ENCODE measurements at places on chromosomes 1 and 21.

GRCh38 chr1:81559662-81560350, 240.9 kb upstream of the ADGRL2 start:
- no peak for DNase-seq

- DNase-seq, result no peak
Measured at GRCh38 chr1:201970334-201971159, 11.9 kb upstream of the RNPEP start.

GRCh38 chr1:93805027-93805610, 73.9 kb downstream of the DNTTIP2 start:
- no peak for DNase-seq

- DNase-seq, result no peak
Measured at GRCh38 chr1:43304771-43305300, 4.1 kb downstream of the TIE1 start.

- DNase-seq, result no peak
Measured at GRCh38 chr1:109356915-109357314, 40.8 kb downstream of the SORT1 start.

DNA sequence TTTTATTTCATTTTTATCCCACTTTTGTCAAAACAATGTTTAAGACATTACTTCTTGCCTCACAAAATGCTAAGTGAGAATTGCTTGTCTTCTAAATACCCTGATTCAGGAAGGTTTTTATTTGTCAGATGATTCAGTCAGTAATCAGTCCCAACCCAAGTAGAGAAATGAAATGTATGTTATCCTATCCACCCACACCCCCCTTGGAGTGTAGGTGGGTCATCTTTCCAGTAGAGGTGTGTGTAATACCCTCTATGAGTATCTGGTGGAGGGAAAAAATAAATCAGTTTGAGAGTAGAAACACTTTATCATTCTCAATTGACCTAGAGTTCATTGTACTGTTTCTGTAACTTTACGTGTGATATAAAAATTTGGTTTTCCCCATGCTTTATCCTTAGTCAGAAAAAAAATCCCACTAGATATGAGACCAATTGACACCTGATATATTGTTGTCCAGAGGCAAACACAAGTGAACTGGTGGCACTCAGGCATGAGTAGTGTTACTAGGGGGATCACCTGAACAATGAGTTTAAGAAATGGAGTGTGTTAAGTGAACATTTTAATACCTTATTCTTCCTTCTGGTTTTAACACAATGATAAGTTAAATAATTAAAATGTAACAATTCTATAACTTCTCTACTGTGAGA, 153.8 kb upstream of the C1orf105 start:
- peak; percentile 68 for DNase-seq

DNA sequence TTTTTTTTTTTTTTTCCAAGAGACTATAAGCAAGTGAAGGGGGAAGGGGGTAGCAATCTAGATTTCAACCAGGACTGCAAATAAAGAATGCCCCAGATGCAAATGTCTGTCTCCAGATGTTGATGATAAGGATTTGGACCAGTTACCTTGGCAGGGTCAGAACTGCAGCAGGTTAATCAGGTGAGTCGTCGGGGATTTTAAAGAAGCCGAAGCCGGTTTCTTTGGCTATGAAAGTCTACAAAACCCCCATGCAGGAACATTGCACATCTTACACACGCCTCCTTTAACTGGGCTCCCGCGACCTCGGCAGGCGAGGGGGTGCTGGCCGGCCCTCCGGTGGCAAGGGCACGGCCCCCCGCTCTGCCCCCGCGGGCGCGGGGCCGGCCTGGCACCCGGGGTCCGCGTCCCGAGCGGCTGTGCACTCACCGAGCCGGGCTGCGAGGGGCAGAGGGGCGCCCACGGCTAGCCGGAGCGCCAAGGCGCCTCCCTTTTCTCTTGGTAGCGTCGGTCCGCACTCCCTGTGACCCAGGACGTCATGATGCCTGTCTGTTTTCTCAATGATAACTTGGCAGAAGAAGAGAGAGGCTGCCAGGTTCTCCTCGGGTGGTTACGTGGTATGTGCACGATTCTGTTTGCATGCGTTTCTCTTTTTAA, 366.3 kb upstream of the ESRRG start:
- no peak for DNase-seq

- DNase-seq, result no peak
Measured at GRCh38 chr1:28578696-28579218, 13.3 kb upstream of the RAB42 start.

DNA sequence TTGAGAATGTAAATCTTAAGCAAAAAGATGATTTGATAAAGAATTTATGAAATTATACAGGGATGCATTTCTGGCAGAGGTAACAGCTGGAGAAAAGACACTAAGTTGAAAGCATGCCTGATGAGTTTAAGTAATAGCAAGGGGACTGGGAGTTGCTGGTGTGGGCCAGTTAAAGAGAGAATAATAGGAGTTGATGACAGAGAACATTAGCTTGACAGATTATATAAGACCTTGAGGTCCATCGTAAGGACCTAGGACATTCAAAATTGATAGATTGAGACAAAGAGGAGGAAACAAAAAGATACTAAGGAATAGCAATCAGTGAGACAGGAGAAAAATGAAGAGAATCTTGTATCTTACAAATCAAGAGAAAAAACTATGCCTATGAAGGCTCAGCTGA, 84.7 kb upstream of the TMPRSS15 start:
- no peak for DNase-seq

DNA sequence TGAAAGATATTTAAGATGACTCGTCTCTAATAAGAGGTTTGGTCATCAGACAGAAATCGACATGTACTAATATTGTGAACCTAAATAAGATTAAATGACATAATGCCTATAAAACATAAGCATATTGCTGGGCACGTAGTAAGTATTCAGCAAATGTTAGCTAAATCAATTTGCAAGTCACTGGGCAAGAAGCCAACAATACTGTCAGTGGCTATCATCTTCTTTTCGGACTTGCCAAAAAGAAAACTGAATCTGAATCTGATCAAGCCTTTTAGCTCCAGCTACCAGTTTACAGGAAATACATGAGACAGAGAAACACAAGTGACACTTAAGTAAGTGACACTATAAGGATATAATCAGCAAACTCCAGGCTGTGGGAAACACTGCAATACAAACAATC, 46.0 kb downstream of the RPL5 start:
- DNase-seq, result no peak

DNA sequence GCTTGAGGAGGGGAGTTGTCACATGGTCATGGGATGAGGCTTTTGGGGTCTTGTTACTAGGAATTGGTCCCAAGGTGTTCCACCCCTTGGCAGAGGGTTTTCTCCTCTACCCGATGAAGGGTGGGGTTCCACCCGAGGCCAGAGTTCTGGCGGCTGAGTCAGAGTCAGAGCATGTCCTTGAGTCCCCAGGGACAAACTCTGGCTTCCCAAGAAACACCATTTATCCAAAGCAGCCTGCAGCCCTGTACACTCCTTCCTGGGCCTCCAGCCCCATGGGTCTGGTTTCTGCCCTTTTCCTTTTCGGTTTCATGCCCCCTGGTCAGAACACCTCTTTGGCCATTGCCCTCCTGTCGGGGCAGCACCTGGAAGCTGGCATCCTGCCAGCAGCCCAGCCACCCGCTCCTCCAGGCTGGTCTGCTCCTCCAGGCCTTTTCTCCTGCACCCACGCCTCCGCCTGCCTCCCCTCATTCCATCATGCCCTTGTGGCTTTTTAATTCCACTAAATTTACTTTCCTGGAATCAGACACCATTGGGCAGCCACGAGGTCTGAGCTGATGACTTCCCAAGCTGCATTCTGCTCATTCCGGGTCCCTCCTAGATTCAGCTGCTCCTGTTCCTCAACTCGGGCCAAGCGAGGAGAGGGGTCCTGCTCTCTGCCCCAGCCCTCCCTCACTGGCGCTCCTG, 301.7 kb upstream of the VAMP3 start:
- DNase-seq, result no peak

GRCh38 chr1:208135354-208135753, 108.8 kb downstream of the PLXNA2 start:
- no peak for DNase-seq

GRCh38 chr1:244815600-244816099, 19.8 kb upstream of the COX20 start:
- no peak for DNase-seq

DNA sequence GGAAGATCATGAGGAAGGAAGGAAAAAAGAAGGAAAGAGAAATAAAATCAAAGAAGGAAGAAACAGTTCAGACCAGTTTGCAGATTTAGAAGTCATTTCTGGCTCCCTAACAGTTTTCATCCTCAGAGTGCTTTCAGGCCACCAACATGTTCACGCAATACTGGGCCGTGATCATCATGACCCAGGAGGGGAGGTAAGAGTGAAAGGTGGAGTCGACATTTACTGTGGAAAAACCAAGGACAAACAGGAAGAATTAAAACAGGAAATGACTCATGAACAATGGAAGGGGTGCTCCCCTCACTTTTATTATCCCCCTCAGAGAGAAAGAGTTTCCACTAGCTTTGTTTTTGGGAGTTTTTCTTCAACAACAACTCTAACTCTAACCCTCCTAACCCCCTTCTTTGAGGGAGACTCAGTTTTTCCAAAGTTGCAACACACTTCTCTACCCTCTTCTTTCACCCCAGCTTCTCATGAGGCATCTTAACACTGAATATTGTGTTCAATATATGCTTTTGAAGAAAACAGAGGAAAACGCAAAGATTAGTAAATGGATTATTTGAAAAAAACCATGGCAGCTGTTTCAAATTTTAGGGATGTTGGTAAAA, 60.4 kb downstream of the VANGL2 start:
- peak; percentile 47 for DNase-seq

DNA sequence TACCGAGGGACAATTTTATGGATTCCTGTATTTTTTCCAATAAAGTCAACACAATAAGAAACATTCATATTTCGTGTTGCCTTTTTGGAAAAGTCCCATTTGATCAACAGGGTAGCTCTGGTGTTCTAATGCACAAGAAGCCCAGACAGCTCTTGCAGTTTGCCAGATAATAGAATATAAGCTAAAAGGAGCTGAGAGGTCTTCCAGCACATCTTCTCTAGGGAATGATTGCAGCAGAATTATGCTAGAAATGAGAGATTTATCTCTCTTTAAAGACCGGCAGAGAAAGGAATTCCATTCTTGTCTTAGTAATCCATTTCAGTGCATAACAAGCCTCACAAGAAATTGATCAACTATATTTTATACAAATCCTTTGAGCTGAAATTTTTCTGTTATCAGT, 25.0 kb upstream of the DDX59 start:
- no peak for DNase-seq

- DNase-seq, result no peak
Measured at GRCh38 chr1:38800720-38801671, 58.6 kb downstream of the RRAGC start.

DNA sequence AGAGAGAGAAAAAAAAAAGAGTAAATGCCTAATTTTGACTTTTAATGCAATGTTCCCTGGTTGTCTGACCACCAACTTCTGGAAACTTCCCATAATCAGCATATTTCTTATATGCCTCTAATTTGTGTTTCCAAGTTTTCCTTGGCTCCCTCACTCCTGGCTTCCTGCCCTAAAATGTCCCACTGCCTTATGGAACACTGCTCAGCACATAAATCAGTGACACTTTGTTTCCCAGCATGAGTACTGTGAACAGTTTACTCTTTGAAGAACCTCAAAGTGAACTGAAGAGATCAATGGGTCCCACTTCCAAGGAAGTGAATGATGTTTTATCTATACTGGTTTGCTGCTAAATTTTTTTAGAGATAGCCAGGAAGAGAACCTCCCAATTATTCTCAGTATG, 271.3 kb upstream of the PRMT6 start:
- DNase-seq, result no peak

DNA sequence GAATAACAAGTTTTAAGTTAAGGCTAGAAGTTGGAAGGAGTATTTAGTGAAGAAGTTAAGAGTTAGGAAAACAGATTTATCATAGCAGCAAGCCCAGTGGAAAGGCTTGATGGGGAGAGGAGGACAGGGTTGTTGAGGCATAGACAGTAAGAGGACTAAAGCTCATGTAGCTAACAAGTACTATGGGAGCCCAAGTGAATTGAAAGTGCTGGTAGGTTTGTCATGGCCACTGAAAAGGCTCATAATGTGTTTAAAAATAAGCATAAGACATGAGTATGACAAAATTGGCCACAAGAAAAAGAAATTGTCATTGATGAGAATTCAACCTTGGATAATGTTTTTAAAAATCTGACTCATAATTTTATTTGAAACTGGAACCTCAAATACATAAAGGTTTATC, 49.2 kb upstream of the CRB1 start:
- no peak for DNase-seq

DNA sequence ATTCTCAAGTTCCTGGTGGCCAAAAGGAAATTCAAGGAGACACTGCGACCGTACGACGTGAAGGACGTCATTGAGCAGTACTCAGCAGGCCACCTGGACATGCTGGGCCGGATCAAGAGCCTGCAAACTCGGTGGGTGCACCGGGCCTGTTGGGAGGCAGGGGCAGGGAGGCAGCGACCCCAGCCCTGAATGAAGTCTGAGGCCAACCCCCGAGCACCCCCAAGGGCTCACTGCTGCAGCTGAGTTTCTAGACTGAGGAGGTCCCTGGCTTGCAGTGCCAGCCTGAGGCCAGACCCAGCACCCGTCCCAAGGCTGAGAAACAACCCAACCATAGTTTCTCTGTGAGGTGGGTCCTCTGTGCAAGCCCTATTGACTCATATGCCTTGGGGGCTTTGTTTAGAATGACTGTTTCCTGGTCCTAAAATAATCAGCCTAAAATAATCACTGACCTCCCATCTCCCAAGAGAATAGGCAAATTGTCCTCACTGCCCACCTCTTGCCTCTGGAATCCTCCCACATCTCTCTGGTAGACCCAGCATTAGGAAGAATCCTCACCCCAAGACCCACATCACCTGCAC, 27.1 kb downstream of the CITED4 start:
- no peak for DNase-seq

GRCh38 chr1:159561497-159561896, 25.7 kb upstream of the OR10J5 start:
- DNase-seq, result no peak

- no peak for DNase-seq
Measured at GRCh38 chr1:238306411-238306810, 415.7 kb upstream of the ZP4 start.

GRCh38 chr1:66413838-66414175, 120.1 kb upstream of the SGIP1 start:
- no peak for DNase-seq

DNA sequence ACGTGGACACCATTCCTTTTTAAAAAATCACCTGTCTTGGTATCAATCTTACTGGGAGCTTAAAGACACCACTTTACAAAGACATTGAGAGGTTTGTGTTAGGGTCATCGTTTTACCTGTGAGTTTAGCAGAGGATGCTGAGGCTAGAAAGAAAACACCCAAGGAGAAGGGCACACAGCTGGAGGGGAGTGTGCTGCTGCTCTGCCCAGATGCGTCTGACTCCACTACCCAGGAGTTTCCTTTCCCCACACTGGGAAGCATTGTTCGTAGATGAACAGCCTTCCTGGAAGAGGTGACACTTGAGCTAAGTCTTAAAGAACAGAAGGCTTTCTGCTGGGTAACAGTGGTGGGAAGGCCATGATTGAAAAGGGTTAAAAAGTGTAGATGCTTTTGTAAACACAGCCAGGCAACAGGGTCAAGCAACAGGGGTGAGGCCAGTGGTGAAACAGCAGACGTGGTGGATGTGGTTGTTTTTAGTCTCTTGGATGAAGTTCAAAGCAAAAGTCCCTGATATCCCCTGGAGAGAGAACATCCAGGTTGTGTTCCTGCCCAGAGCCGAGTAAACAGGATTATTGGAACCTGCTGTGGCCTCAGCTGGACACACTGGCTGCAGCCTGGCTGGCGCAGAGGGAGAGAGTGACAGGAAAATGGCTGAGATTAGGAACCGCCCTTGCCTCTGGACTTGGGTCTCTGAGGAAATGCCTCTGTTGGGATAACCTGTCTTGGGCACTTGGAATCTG, 198.6 kb upstream of the JUN start:
- no peak for DNase-seq

Measured in activated CD4-positive, alpha-beta memory T cell treated with anti-CD3 and anti-CD28 coated beads for 36 hours (primary cell).